ENCODE measurements at places on chromosomes 12 and 14. TPM values are rescaled to one million over a fixed set of nuclear protein-coding genes. Genes with fewer than 3 reads are reported as not detected.

Gene AMIGO2
- 19.2 TPM for total RNA-seq

Gene NOVA1
- not detected for total RNA-seq

DNA sequence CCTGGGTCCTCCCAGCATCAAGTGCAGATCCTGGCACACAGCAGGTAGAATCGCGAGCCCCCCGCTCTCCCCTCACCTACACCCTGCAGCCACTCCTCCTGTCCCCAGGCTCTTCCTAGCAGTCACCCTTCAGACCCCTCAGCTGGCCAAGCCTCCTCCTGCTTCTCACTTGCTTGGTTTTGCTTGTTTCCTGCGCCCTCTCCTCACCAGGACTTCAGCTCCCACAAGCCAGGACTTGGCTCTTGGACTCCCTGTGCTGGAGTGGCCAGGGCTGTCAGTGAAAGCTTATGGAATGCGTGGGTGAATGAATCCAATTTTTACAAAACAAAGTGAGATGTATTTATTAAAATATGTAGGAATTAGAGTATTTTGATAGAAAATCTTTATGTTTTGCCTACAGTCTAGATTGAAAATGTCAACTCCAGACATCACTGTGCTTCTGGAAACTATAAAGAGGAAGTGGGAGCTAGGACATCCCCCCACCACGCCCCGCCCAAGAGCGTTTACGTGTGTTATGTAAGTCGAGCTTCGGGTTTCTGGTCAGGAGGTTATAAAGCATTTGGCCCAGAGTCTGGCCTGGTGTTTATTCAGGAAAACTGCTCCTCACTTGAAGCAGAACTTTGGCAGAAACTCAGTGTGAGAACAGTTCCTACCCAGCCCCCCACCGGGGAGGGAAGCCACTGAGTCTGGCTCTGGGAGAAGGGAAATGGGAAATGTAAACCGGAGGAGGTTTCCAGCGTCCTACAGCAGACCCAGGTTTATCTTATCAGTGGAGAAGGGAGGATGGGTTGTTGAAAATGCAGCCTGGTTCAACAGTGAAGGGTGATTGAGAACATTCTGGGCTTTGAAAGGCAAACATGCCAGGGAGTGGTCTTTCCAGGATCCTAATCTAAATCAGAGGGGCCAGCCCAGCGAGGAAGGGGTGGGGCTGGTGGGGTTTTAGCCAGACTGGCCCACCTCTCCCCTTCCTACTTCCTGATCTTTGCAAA, 8.8 kb downstream of the ALDH2 start:
- H3K4me3 ChIP-seq = no peak overlapping the region
- no peak overlapping the region for H3K27ac ChIP-seq
- peaks cover 6% of the 10 kb centered on the region for H3K4me1 ChIP-seq
- H3K27me3 ChIP-seq = peaks cover 4% of the 10 kb centered on the region
- no peak for DNase-seq

DNA sequence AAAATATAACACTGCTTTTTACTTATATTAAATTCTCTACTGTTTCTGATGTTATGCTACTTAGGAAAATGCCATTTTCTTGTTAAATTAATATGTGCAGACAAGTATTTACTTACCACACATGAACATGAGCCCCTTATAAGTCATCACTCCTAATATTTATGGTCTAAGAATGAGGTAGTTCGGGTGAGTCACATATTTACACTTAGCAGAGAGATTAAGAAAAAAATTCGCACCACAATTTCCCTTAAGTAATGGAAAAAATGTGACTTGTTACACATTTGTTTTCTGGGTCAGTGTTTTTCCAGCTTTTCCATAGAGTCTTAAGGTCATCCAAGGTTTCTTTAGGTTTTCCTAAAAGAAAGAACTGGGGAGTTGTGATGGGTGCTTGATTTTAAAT, 68.3 kb downstream of the RERG start:
- H3K27ac ChIP-seq = no peak overlapping the region
- H3K4me1 ChIP-seq = no peaks in the 10 kb centered on the region
- H3K27me3 ChIP-seq = peaks cover 8% of the 10 kb centered on the region
- no peak for DNase-seq
- H3K36me3 ChIP-seq = no peaks in the 10 kb centered on the region

GRCh38 chr12:115140981-115141655, 457.1 kb upstream of the TBX3 start:
- H3K4me1 ChIP-seq = no peaks in the 10 kb centered on the region
- H3K27ac ChIP-seq = no peak overlapping the region
- H3K36me3 ChIP-seq = no peaks in the 10 kb centered on the region
- no peak overlapping the region for H3K4me3 ChIP-seq
- DNase-seq = no peak
- H3K27me3 ChIP-seq = no peaks in the 10 kb centered on the region

- H3K4me3 ChIP-seq = no peak overlapping the region
- DNase-seq = no peak
- no peaks in the 10 kb centered on the region for H3K27me3 ChIP-seq
- peaks cover 2% of the 10 kb centered on the region for H3K4me1 ChIP-seq
- no peak overlapping the region for H3K27ac ChIP-seq
Observed at GRCh38 chr14:96274543-96274942, 18.5 kb downstream of the BDKRB1 start.

GRCh38 chr12:124462750-124463149, 104.7 kb downstream of the NCOR2 start:
- no peak overlapping the region for H3K4me3 ChIP-seq
- peaks cover 35% of the 10 kb centered on the region for H3K4me1 ChIP-seq
- H3K36me3 ChIP-seq = peaks cover 40% of the 10 kb centered on the region
- no peaks in the 10 kb centered on the region for H3K27me3 ChIP-seq
- no peak overlapping the region for H3K27ac ChIP-seq

- no peak overlapping the region for H3K27ac ChIP-seq
- H3K4me1 ChIP-seq = peaks cover 15% of the 10 kb centered on the region
- DNase-seq = no peak
- no peak overlapping the region for H3K4me3 ChIP-seq
- no peaks in the 10 kb centered on the region for H3K27me3 ChIP-seq
Observed at GRCh38 chr12:124013073-124013472, 40.1 kb downstream of the ZNF664 start.

DNA sequence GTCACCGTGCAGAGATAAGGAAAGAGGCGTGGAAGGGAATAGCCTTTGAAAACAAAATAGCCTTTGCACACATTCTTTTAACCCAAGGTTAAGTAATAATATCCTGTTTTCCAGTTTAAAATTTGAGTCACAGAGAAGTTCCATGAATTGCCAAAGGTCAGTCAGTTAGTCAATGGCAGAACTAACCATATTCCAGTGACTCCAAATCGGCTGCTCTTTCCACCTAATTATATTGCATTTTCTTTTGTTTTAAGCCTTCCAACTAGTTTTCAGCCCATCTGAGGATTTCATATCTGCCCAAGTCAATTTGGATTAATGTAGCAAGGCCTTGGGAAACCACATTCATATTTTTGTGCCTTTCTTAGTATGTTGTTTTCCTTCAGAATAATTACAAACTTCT, 373.0 kb downstream of the CCDC91 start:
- H3K36me3 ChIP-seq = peaks cover 16% of the 10 kb centered on the region
- H3K4me1 ChIP-seq = no peaks in the 10 kb centered on the region
- DNase-seq = no peak
- no peaks in the 10 kb centered on the region for H3K27me3 ChIP-seq

- H3K27me3 ChIP-seq = no peaks in the 10 kb centered on the region
- H3K27ac ChIP-seq = peak overlapping the region; percentile 82
- peaks cover 34% of the 10 kb centered on the region for H3K4me1 ChIP-seq
- H3K36me3 ChIP-seq = no peaks in the 10 kb centered on the region
Observed at GRCh38 chr12:93243689-93244513, 133.8 kb upstream of the NUDT4 start.

DNA sequence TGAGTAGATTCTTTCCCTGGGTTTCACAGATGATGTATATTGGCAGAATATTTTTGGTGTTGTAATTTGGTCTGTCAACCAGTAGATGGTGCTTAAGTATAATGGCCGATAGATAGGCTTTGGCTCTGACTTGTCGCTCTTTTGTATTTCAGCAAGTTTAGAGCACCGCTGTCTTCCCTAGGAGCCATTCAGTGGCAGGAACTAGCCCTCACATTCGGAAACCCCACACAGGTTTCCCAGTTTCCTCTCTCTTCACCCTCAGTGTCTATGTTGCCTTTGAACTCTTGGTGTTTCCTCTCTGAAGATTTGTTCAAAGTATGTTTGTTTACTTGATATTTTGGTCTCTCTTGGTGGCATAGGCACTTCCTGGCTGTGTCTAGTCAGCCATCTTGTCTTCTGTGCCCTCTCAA, 102.2 kb downstream of the GPHN start:
- peaks cover 17% of the 10 kb centered on the region for H3K4me1 ChIP-seq
- DNase-seq = no peak
- H3K36me3 ChIP-seq = peaks cover 21% of the 10 kb centered on the region

GRCh38 chr12:152440-152839, 61.5 kb downstream of the SLC6A12 start:
- peaks cover 3% of the 10 kb centered on the region for H3K27me3 ChIP-seq
- no peak overlapping the region for H3K4me3 ChIP-seq
- H3K4me1 ChIP-seq = peaks cover 3% of the 10 kb centered on the region
- H3K36me3 ChIP-seq = no peaks in the 10 kb centered on the region
- H3K27ac ChIP-seq = no peak overlapping the region
- no peak for DNase-seq

GRCh38 chr12:122190842-122191668, 8.1 kb downstream of the LRRC43 start:
- no peaks in the 10 kb centered on the region for H3K36me3 ChIP-seq
- no peaks in the 10 kb centered on the region for H3K4me1 ChIP-seq
- H3K27ac ChIP-seq = no peak overlapping the region
- peaks cover 3% of the 10 kb centered on the region for H3K27me3 ChIP-seq
- no peak overlapping the region for H3K4me3 ChIP-seq
- DNase-seq = peak; percentile 82

GRCh38 chr14:39547845-39548244, 115.6 kb upstream of the FBXO33 start:
- H3K36me3 ChIP-seq = no peaks in the 10 kb centered on the region
- no peaks in the 10 kb centered on the region for H3K27me3 ChIP-seq
- DNase-seq = no peak

DNA sequence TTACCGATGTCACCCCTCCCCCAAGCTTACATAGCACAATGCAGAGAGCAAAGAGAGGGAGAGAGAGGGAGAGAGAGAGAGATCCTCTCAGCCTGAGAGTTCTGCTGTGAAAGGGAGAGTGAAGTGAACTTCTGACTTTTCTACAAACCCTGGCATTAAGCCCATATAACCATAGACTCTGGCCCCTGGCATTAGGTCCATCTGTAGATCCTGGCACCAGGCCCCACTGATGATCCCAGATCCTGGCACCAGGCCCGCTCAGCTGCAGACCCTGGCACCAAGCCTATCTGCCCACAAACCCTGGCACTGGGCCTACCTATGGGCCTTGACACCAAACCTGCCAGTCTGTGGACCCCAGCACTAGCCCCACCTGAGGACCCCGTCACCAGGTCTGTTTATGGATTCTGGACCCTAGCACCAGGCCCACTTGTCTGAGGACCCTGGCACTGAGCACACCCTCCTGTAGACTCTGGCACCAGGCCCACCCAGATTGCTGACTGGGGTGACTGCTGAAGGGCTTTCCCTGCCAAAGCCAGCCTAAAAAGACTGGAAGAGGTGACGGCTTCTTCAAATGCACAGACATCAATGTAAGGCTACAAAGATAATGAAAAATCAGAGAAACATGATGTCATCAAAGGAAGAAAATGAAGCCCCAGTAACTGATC, 14.5 kb upstream of the KRT83 start:
- H3K4me3 ChIP-seq = no peak overlapping the region
- no peaks in the 10 kb centered on the region for H3K36me3 ChIP-seq
- no peaks in the 10 kb centered on the region for H3K27me3 ChIP-seq
- H3K4me1 ChIP-seq = peaks cover 8% of the 10 kb centered on the region

- H3K4me1 ChIP-seq = peaks cover 26% of the 10 kb centered on the region
- no peak overlapping the region for H3K4me3 ChIP-seq
- no peaks in the 10 kb centered on the region for H3K36me3 ChIP-seq
Observed at GRCh38 chr12:112347581-112347982, 34.6 kb downstream of the HECTD4 start.

GRCh38 chr12:49092086-49092815, 2.4 kb downstream of the DHH start:
- H3K36me3 ChIP-seq = peaks cover 4% of the 10 kb centered on the region
- DNase-seq = peak; percentile 80
- peak overlapping the region; percentile 21 for H3K4me3 ChIP-seq
- H3K27ac ChIP-seq = no peak overlapping the region
- peaks cover 48% of the 10 kb centered on the region for H3K4me1 ChIP-seq

All from activated naive CD4-positive, alpha-beta T cell treated with anti-CD3 and anti-CD28 coated beads for 36 hours (primary cell).